ENCODE measurements at places on chromosomes 1 and 21.

DNA sequence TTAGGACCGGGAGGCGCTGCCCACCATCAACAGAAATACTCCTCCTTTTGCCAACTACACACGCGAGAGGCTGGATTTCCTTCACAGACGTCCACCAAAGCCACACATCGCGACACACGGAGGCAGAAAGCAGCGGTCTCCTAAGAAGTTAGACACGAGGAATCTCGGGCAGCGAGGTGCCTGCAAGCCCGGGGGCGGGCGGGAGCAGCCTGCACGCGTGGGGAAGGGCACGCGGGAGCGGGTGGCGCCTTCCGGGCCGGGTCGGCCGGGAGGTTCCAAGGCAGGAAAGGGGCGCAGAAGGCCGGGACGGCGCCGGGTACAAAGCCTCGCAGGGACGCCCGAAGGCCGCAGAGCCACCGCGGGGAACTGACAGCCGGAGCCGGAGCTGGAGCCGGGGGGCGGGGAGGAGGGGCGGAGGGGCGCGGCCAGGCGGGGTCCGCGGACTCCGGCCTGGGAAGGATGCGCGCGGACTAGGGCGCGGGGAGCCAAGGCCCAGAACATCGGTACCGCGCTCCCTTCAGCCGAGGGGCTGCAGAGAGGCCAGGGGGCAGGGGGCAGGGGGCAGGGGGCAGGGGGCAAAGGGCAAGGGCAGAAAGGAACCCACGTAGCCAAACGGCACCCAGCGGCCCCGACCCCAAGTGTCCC is 722 bp downstream of the NPHP4 start:
- DNase-seq = no peak

DNA sequence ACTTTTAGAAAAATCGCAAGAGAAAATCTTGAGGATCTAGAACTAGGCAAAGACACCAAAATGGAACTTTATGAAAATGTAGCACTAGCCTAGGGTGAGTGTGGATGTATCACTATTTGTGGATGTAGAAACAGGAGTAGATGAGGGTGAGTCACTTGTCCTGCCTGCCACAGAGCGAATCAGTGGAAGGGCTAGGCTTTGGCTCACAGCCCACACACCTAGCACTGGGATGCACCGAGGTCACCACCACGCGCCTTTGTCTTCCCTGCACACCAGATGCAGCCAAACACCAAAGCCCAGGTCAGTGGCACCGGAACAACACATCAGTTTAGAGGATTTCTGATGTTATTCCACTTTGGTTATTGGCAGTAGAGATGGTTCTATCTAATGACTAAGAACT is 38.2 kb downstream of the PKNOX1 start:
- no peak for DNase-seq

DNA sequence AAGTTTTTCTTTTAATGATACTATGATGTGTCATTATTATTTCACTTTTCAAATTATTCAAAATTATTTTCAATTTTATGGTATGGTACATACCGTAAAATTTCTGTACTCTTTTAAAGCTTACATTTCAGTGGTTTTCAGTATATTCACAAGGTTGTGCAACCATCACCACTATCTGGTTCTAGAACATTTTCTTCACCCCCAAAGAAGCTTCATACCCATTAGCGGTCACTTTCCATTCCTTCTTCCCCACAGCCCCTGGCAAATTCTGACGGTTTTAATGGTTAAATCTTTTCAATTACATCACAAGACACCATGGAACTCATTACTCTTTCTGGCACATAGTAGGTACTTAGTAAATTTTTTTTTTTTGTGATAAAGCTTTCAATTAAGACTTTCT is 22.8 kb upstream of the ATP5PO start:
- DNase-seq = no peak

DNA sequence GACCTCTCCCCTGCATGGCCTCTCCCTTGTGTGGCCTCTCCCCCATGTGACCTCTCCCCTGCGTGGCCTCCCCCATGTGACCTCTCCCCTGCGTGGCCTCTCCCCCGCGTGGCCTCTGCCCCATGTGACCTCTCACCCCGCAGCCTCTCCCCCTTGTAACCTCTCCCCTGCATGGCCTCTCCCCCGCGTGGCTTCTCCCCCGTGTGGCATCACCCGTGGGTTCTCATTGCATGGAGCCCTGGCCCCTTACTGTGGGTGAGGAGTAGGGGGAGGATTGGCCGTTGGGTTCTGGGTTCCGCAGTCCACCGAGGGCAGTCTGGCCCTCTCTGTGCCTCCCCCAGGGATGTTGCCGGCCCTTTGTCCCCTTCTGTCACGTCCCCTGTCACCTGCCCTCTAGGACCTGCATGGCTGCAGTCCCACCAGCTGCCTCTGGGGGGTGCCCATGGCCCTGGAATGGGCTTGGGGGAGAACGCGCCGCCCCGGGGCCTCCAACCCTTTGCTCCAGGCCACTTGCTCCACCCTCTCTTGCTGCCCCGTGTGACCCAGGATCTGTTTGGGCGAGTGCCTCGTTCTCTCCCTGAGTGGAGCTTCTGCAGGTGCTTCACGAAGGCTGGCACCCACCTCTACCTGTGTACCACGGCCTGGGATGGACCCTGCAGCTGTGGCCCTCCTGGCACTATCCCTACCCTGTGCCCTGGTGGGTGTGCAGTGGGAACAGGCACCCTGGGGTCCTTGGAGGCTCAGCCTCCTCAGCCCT is 21.3 kb downstream of the RRP1 start:
- DNase-seq = peak; percentile 57

DNA sequence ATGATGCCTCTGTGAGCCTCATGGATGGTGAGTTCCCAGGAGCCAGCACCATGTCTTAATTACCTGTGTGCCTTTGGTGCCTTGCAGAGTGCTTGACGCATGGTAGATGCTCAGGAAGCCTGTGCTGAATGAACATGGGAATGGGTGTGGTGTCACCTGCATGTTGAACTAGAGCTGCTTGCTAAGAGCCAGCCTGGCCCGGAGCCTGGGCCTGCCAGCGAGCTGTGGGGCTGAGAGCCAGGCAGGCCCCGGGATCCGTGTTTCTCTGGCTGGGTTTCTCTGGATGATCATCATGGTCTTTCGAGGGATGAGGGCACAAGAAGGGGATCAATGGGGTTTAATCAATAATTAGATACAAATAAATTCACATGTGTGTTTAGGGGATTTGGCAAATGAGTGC is 6.7 kb upstream of the TEX35 start:
- DNase-seq = no peak
